ENCODE measurements at places on chromosomes 7 and 10.

- DNase-seq = no peak
These were observed 326.2 kb upstream of the AUTS2 start for GRCh38 chr7:69272101-69272500.

DNA sequence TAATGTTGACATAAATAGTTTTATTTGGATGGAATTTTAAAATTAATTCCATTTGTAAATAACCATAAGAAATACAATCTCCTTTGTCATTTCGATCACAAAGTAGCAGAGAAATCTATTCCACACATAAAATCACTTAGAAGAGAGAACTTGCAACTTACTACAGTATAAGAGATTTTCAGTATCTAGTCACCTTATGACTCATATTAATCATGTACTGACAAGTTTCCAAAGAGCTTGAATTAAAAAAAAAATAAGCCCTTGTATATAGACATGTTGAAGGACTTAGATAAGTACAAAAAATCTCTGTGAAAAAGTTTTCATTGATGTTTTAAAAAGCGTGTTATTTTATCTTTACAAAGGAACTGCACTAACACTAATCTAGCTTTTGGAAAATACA lies 207.1 kb upstream of the ETV1 start:
- DNase-seq = no peak

DNA sequence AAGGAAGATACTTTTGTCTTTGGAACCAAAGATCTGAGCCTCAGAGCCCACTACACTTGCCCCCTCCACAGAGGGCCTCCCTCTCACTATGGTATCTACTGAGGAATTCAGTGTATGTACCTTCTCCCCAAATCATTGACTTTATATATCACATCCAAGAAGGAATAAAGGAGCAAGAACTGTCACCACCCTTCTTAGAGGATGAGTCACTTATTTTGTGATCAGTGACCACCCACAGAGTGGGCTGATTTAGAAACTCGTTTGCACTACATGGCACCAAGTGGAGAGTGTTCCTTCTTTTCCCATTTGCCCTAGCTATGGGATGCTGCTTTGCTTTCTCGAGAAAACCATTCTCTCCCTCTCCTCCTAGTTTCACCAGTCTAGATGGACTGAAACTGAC lies 5.7 kb downstream of the TMEM243 start:
- DNase-seq = no peak

- no peak for DNase-seq
These were observed 83.1 kb downstream of the CTNNA3 start for GRCh38 chr10:67612577-67613537.

DNA sequence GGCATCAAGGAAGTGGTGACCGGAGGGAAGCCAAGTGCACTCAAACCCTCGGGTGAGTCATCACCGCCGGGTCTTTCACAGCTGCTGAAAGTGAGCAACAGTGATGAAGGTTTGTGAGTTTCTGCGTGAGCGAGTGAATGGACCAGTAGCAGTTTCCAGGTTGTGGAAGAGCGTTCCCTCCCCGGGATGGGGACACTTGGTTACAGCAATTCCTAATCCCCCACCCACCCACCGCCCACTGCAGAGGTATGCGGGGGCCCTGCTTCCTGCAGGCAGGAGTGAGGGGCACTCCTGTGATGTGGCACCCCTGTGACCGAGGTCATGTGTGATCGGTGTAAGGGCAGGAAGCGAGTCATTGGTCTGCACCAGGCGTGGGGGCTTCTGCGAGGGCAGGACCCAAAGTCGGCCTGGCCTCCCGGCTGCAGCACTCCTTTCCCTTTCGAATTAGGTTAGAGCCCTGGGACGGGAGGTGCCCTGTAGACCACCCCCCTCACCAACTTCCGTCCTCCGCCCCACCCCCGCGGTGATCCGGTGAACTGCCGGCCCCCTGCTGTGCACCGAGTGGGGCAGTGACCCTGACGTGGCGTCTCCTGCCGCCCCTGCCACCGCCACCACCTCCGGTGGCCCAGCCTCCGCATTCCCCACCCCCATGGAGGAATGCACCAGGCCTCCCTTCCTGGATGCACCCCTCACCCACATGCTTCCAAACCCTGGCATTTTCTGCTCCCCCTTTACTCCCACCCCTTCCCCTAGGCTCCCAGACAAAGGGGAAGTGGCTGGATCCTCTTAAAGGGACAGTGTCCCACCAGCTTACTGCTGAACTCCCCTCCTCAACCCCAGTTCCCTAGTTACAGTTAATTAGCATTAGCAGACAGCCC lies 10.9 kb downstream of the LIMK1 start:
- peak; percentile 57 for DNase-seq

- no peak for DNase-seq
These were observed 45.9 kb downstream of the SGMS1 start for GRCh38 chr10:50577681-50578350.

DNA sequence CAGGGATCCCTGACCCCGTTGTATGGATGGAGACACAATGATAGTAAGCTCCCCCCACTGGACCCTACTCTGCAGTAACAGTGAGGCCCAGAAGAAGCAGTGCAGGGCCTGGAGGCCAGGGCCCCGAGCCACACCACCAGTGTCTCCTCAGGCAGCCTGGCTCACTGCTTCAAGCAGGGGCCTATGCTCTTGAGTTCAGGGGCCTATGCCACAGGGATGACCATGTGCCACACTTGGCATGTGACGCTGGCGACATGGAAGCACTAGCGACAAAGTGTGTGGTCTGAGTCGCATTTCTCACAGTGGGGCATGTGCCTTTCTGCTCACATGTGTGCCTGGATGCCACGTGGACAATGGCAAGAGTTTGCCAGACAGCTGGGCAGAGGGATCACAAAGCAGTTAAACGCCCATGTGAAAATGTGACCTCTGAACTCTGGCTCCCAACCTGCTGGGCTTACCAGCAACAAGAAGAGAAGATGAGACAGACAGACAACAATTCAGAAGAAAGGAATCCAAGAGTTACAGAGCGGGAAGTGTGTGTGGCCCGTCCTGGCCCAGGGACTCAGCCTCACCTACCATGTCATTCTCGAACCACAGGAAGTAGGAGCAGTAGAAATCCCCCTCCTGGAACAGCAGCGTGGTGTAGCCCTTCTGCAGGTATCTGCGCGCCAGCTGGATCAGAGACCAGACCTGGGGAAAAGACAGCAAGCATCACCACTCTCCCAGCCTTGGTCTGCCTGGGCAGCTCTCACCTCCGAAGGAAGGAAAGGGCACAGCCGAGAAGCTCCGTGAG lies 4.7 kb upstream of the PYROXD2 start:
- DNase-seq = no peak

DNA sequence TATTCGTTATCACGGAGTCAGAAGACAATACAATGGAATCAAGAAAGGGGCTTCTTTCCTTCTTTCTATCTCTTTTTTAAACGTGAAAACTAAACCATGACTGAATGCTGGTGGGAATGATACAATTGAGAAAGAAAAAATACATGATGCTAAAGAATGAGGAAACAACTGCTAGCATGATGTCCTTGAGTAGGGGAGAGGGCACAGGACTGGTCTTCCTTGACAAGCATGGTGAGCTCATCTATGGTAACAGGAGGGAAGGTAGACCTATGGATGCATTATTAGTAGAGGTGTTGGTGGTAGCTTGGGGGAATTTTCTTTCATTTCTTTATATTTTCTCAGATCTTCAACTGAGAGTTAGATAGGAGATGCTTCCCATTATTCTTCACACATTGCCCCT lies 88.9 kb upstream of the COL1A2 start:
- DNase-seq = no peak

DNA sequence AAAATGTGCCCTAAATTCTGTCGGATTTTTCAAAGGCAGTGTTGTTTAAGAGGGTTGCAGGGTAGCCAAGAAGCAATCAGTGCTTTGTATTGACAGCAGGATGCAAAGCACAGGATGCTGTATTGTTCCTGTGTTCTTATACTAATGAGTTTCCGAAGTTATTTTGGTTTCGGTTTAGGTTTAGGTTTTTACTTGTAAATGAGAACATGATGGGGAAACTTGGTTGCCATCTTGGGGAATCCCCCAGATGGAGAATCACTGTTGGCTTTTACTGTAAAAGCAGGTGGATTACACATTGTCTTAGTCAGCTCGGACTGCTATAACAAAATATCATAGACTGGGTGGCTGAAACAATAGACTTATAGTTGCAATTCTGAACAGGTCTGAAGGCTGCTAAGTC lies 72.1 kb downstream of the INHBA start:
- DNase-seq = no peak

- DNase-seq = no peak
These were observed 344.6 kb downstream of the TYW1 start for GRCh38 chr7:67341153-67341768.

Data from activated CD8-positive, alpha-beta memory T cell treated with anti-CD3 and anti-CD28 coated beads for 48 hours (primary cell).